ENCODE measurements at places on chromosomes 13 and 19.

GRCh38 chr19:51467864-51468544 lies 9.8 kb upstream of the SIGLEC8 start:
- no peak for DNase-seq

DNA sequence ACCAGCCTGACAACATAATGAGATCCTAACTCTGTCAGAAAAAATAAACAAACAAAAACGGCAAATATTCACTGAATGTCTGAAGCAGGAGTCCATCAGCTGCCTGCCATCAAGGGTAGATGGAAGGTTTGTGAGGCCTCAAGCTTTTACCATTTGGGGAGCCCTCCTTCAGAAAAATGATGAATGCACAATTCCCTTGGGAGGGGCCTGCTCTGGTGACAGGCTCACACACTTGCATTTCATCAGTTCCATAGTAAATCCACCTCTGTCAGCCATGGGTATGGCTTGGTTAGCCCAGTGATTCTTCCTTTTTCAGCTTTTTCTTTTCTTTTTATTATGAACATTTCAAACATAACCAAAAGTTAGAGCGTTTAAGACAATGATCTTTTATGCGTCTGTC lies 26.3 kb upstream of the KATNAL1 start:
- no peak for DNase-seq

DNA sequence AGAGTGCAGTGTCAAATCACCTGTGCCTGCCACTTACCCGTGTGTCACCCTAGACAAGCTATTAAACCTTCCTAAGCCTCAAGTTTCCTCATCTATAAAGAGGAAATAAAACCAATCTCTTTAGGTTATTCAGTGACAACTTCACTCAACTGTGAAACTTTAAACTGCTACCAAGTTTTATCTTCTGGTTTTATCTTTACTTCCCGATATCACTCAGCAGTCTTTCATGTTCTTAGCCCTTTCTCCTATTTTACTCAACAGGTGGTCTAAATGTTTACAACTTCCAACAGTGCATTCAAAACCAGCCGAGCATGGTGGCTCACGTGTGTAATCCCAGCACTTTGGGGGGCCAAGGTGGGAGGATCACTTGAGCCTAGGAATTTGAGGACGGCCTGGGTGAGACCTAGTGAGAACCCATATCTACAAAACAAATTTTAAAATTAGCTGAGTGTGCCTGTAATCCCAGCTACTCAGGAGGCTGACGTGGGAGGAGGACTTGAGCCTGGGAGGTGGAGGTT lies 59.6 kb downstream of the GPALPP1 start:
- DNase-seq = no peak

GRCh38 chr13:78121459-78122348 lies 203.1 kb upstream of the EDNRB start:
- DNase-seq = no peak

DNA sequence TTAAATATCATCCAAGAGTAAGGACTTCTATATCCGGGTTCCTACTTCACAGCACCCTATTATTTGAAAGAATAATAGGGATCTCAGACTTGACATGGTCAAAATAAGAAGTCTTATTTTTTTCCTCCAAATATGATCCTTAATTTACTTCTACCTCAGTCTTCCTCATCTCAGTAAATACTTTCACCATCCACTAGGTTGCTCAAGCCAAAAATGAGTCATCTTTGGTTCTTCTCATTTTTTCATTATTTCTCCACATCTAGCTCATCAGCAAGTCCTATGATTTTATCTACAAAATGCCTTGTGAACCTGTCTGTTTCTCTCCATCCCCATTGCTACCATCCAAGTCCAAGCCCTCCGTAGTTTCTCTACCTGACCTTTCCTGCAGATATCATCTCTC lies 121.9 kb upstream of the GJB6 start:
- DNase-seq = no peak

- DNase-seq = no peak
Measured at GRCh38 chr13:52029569-52029968, 5.1 kb downstream of the UTP14C start.

All from nucleus accumbens (tissue), 56 donors.